ENCODE measurements at places on chromosomes 12 and 14. TPM values are rescaled to one million over a fixed set of nuclear protein-coding genes. Genes with fewer than 3 reads are reported as not detected.

DNA sequence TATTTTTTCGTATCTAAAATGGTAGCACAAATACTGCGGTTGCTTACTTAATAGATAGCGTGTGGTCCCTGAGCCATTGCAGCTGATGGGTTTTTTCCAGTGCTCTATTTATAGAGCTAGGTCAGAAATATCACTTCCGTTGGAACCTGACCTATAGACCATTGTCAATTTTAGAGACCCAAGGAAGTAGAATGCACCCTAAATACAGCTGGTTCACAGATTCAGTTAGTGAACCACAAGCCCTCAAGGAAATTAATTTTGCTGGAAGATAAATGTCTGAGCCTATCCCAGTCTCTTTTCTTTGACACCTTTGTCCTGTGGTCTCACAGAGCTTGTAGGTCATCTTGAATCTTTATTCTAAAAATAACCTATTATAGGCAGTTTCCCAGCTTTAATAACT is 391.0 kb downstream of the ZFP36L1 start:
- no peak for DNase-seq

- no peak for DNase-seq
Observed at GRCh38 chr14:45185100-45185814, 49.5 kb downstream of the FANCM start.

TMEM63C gene
- 0.06 TPM for total RNA-seq

GPR65 gene
- not detected for total RNA-seq

Measured in G401 (cell line).